ENCODE measurements at places on chromosomes 6 and 20. TPM values are rescaled to one million over a fixed set of nuclear protein-coding genes. Genes with fewer than 3 reads are reported as not detected.

GCNT2 gene
- total RNA-seq: 4.9 TPM

GTSF1L gene
- not detected for total RNA-seq

SNAI1 gene
- total RNA-seq: 12.0 TPM

MRAP2 gene
- total RNA-seq: 1.7 TPM

ASCC3 gene
- total RNA-seq: 16.8 TPM

MOG gene
- not detected for total RNA-seq

ZBP1 gene
- total RNA-seq: 0.04 TPM

GNL1 gene
- total RNA-seq: 33.2 TPM

LIME1 gene
- 7.4 TPM for total RNA-seq

C6orf163 gene
- total RNA-seq: 0.24 TPM

WFDC2 gene
- not detected for total RNA-seq

PXDC1 gene
- total RNA-seq: 18.1 TPM

DNAAF9 gene
- total RNA-seq: 6.4 TPM

SEC63 gene
- 22.8 TPM for total RNA-seq

MEP1A gene
- total RNA-seq: not detected

TCF21 gene
- total RNA-seq: 0.09 TPM

PPP1R16B gene
- 0.15 TPM for total RNA-seq

RNF144B gene
- 0.41 TPM for total RNA-seq

CPNE1 gene
- total RNA-seq: 215 TPM

ARFGEF3 gene
- 0.69 TPM for total RNA-seq

RIPOR2 gene
- 0.46 TPM for total RNA-seq

BANF2 gene
- total RNA-seq: not detected

SLPI gene
- total RNA-seq: 15.2 TPM

MAP3K5 gene
- 2.3 TPM for total RNA-seq

MMP24 gene
- 22.6 TPM for total RNA-seq

CUTA gene
- 201 TPM for total RNA-seq

RAET1L gene
- 0.35 TPM for total RNA-seq

All from A549 treated with Mapracorat at 1 μM for 4 hours (cell line).